Stimulated activated CD4-positive, alpha-beta T cell treated with anti-CD3 and anti-CD28 coated beads, Interleukin-2, amount 100 ng/mL, for 24 hours (primary cell): ENCODE measurements at places on chromosomes 1 and 21.

DNA sequence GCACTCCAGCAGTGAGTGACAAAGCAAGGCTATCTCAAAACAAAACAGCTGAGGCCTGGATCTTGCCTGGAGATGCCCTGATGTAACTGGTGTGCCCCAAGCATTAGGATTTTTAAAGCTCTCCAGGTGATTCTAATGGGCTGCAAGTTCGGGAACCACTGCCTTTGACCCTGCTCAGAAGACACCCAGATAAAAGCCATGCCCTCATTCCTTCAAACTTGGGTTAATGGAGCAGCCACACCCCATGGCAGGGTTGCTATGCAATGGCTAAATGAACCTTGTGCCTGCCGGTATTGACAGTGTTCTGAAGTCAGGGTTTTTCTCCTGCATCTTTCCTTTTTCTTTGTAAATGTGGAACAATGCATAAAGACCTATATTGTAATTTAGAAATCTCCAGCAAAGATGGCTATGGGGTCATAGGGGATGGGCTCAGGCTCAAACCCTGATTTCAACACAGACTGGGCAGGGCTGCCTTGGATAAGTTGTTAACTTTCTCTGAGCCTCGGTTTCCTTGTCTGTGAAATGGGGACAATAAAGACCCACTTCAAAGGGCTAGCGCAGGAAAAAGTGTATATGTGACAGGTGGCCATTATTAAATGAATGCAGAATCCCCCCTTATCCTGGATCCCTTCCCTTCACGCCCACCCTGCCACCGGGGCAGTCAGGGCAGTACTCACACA lies 453 bp downstream of the TFF3 start:
- DNase-seq, result no peak

DNA sequence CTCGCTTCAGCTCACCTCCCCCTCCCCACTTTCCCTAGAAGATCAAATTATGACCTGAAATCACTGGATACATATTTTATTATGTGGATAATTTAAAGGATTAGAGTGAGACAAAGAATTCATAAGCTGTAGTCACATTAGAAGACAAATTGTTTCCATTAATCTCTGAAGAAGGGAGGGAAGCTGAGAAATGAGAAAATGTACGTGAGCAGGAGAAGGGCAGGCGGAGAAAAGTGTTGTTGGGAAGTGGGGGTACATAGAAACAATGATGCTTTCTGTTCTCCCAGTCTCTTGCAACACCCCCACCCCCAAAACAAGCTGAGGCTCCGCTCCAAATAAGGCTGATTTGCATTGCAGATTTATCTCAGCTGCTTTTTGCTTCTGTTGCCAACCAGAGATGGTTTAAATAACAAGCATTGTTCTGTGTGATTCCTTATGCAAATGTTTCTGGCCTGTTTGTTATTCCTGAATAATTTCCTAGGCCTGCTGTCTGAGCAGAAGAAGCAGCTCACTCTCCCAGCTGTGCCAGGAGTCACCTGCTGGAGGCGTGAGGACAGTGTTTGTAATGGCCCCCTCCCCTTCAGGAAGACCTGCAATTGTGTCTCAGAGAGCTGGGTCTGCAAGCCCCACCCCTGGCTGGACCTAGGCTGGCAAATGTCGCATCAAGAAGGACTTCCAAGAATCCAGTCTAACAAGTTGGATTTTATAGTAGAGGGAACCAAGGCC lies 121.8 kb upstream of the TNR start:
- DNase-seq, result no peak

DNA sequence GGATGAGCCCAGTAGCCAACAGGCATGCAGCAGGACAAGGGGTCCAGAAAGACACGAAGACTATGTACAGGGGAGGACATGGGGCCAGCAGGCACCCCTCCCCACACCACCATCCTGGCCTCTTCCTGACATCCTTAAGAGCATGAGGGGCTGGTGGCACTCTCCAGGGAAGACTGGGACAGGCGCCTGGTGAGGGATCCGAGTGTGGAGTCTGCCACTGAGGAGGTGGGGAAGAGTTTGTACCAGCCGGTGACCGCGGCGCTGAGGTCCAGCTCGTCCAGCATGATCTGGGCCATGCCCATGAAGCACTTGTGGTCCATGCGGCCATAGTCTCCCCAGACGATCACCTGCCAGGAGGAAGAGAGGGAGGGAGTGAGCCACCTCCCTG lies 39.1 kb downstream of the RIMS3 start:
- no peak for DNase-seq

- DNase-seq, result no peak
Observed at GRCh38 chr1:32031578-32032274, 18.1 kb downstream of the KHDRBS1 start.

DNA sequence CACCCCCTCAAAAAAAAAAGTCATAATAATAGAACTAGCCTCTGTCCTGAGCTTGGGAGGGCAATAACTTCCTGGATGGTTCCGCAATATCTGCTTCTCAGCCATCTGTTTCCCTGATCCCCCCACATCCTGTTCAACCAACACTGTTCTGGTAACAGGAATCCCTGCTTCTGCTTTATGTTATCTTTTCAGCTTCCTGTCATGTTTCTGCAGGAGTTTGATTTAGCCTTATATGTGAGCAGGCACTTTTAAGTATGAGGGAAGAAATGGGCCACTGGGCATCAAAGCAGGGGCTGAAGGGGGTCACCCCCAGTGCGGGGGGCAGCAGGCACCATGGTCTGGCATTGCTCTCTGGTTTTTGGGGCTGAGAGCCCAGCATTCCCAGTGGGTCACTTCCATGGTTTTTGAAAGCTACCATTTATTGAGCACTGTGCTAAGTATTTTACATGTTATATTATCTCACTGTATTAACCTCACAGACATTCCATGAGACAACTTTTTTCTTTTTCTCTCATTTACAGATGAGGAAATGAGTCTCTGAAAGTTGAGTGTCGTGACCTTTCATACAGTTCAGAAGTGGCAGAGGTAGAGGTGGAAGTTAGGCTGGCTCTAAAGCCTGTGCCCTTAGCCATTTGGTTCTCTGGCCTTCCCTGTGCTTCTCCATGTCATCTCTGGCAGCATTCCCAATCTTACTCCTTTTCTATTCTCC lies 61.9 kb downstream of the DNTTIP2 start:
- no peak for DNase-seq

- no peak for DNase-seq
Observed at GRCh38 chr1:86067626-86068025, 88.9 kb downstream of the COL24A1 start.

DNA sequence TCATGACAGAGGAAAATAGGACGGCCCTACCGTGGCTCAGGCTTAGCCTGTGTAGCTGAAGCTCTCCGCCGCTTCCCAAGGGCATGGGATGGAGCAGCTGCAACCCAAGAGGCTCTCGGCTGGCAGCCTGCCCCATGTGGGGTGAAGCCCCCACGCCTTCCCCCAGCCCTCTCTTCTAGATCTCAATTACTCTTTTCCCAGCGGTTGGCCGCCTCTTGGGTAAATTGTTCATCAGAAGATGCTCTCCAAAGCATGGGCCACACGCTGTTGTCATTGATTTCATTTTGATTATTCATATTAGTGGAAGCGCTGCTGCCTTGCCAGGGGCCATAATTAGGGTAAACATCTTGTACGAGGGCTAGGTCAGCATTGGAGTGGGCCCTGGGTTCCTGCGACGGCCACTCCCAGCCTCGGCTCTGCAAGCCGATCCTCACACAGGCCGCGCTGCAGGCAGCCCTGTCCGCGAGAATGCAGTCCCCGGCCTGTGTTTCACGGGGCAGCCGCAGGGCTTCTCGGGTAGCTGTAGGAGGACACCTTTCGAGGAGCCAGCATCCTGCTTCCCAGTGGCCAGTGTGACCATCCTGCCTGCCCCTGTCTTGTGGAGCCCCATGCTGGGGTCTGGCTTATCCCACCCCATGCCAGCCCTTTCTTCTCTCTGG lies 114.4 kb upstream of the VAMP3 start:
- no peak for DNase-seq

- no peak for DNase-seq
Observed at GRCh38 chr1:224730965-224731364, 114.8 kb downstream of the CNIH3 start.

DNA sequence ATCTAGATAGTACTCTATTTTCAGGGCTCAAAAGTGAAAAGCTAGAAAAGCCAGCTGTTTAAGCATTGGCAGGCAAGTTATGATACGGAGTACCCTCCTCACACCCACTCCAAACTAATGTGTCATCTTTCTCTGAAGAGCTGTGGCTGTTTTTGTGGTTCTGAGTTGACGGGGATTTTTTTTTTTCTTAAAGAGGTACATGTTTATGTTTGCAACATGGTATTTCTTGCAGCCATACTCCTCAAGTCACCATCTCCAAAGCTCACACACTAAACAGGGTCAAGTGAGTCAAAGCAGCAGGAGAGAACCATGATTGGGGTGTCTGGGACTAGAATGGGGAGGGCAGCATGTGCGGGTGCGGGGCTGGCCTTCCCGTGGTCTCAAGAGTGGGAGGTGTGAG lies 347.2 kb downstream of the DISC1 start:
- no peak for DNase-seq

DNA sequence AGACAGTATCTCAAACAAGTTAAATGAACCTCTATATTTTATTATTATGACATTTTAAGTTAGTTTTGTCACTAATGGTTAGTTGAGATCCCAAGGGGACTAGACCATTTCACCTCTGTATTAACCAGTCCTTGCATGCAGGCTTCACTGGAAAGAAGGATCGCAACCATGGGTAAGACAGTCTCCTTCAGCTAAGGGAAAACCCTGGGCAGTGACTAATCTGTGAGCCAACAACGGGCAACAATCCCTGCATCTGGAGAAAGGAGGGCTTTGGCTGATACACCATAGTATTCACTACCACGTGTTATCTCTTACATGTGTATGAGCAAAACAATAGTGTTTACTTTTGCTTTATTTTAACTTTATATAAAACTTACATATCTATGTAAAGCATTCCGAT lies 708.8 kb upstream of the CHRM3 start:
- no peak for DNase-seq

GRCh38 chr21:16841975-16842695 lies 670.7 kb upstream of the CXADR start:
- DNase-seq, result no peak

DNA sequence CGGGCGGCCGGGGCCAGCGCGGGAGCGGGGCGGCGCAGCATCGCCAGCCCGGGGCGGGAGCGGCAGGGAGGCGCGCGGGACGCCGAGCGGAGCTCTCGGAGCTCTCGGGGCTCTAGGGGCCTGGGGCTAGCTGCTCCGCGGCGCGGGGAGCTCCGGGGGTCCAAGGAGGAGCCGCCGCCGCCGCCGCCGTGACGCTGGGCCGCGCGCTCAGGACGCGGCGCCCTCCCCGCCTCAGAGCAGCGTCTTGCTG lies 147 bp downstream of the CLSTN1 start:
- no peak for DNase-seq

GRCh38 chr21:36845790-36846189 lies 120.7 kb downstream of the HLCS start:
- no peak for DNase-seq

DNA sequence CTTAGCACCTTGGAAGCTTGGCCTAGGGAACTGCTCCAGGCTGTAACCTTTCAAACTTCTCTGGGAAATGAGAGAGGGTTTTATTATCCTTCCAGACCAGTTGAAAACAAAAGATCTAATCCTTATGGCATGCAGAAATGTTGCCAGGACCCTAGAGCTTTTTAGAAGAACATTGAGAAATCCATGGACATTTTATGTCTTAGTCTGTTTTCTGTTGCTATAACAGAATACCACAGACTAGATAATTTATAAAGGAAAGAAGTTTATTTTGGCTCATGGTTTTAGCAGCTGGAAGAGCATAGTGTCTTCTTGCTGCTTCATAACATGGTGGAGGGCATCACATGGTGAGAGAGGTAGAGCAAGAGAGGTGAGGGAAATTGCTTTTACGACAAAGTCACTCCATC lies 25.8 kb downstream of the OSBPL9 start:
- no peak for DNase-seq

DNA sequence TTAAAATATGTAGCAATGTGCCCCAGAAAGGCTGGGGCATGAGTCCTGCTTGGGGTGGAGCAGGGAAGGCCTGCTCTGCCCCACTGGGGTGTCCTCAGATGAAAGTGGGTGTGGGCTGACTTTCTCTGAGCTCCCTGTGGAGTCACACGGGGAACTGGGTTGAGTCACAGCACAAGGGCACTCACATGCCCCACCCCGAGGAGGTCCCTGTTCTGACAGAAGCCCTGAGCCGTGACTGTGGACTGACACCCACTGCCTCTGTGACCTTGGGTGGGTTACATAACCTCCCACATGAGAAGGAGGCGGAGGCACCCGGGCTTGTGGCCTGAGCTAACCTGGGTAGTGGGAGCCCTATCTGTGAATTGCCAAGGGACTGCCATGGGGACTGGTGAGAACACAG lies 52.5 kb upstream of the TINAGL1 start:
- no peak for DNase-seq

GRCh38 chr1:241638909-241639622 lies 1.1 kb downstream of the CHML start:
- DNase-seq, result no peak

- DNase-seq, result no peak
Observed at GRCh38 chr1:150808846-150809245, 786 bp upstream of the CTSK start.

DNA sequence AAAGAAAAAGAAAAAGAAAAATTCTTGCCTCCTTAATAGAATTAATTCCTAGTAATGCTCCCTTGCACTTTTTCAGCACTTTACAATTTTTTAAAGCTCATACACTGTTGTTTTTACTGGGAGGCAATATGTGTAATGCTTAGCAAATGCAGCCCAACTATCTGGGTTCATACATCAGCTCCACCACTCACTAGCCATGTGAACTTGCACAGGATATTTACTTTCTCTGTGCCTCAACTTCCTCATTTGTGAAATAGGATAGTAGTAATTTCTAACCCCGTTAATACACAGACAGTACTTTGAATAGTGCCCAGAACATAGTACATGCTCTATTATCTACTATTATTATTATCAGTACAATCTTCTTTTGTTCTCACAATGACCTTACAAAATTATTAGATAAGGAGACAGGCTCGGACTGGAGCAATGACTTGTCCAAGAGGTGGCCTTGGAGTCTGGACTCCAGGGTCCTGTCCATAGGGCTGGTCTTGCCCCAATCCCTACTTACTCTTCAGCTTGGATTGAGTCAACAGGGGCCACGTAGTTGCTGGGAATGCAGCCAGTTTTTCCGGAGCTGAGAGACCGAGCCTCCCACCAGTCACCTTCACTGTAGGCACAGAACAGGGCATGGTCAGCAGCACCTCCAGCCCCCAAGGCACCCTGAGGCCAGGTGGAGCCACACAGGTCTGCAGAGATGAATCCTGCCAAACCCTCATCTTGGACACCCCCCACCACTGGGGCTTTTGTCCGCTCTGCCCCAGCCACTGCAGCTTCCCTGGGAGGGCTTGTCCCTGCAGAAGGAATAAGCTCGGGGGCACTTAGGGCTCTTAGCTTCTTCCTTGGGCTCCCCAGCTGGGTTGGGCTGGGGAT lies 13.7 kb downstream of the FGR start:
- DNase-seq, result no peak

GRCh38 chr1:182215764-182216163 lies 154.3 kb upstream of the ZNF648 start:
- no peak for DNase-seq

- no peak for DNase-seq
Observed at GRCh38 chr21:42674351-42674940, 21.0 kb downstream of the PDE9A start.
